ENCODE measurements at places on chromosomes 13 and 19. TPM values are rescaled to one million over a fixed set of nuclear protein-coding genes. Genes with fewer than 3 reads are reported as not detected.

GRCh38 chr19:36423925-36424324, 5.5 kb upstream of the ZFP82 start:
- DNase-seq = no peak

Gene GJA3
- 0.67 TPM for total RNA-seq

Gene TEX101
- total RNA-seq = not detected

DNA sequence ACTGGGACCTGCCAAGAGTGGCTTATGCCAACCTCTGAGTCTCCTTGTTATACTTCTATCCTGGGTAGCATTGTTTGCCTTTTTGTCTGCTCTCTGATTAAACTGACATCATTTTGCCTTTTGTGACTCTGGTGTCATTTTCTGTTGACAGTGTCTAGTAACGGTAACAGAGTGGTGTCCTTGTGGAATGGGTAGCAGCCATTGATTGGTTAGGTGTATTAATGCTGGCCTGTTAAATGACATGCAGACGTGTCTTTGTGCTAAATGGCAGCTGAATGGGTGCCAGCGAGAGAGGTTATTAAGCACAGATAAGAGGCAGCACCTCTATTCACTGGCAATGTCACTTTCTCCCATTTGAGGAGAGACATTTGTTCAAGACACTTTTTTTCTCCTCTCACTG, 1289.4 kb downstream of the PCDH9 start:
- no peak for DNase-seq

Gene KIR2DL4
- 0.63 TPM for total RNA-seq

DNA sequence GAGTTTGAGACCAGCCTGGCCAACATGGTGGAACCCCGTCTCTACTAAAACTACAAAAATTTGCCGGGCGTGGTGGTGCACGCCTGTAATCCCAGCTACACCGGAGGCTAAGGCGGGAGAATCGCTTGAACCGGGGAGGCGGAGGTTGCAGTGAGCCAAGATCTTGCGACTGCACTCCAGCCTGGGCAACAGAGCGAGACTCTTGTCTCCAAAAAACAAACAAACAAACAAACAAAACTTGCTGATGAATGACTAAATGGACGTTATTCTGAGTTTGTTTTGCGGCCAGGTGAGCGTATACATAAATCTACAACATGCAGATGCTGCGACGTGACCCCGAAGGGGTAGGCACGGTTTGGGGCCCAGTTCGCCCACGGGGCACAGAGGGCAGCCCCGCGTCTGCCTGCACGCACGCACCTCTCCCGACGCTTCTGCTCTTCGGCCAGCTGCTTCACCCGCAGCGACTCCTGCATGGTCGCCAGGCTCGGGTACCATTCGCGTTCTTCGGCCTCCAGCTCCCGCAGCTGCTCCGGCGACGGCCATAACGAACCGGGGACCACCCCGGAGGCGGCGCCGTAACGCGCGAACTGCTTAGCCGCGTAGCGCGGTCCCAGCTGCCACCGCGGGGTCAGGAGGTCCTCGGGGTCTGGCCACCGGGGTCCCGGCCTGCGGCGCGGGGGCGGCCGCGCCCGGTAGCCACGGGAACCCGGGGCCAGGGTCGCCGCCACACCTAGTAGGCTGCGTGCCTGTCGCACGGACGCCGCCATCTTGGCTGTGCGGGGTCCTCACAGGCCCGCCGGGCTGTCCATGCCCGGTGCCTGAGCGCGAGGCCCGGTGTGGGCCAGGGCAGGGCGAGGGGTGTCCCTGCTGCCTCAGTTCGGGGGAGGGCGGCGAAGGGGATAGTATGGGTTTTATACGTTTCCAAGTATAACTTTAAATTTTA, at the start of gene GADD45GIP1:
TSS of gene GADD45GIP1 (minus strand) at position 778 of the 943 bp plus-strand sequence. CDS start at position 767, 11 bp downstream.
- peak; percentile 90 for DNase-seq

Gene ACTL9
- total RNA-seq = not detected

GRCh38 chr13:47306991-47307390, 410.1 kb upstream of the HTR2A start:
- no peak for DNase-seq

All from activated T-cell treated with anti-CD3 and anti-CD28 coated beads, Interleukin-2, amount 50 U/mL, for 72 hours (primary cell).